ENCODE measurements at places on chromosomes 5 and 9. TPM values are rescaled to one million over a fixed set of nuclear protein-coding genes. Genes with fewer than 3 reads are reported as not detected.

ZFP2 gene
- 0.42 TPM for total RNA-seq

- no peaks in the 10 kb centered on the region for H3K36me3 ChIP-seq
- no peak for DNase-seq
- no peaks in the 10 kb centered on the region for H3K4me1 ChIP-seq
- no peak overlapping the region for H3K27ac ChIP-seq
- no peak overlapping the region for H3K4me3 ChIP-seq
Measured at GRCh38 chr5:758698-759053, 25.9 kb downstream of the ZDHHC11B start.

RASGEF1C gene
- total RNA-seq: 0.42 TPM

- peak within 1 kb of the TSS; percentile 98 for H3K27ac ChIP-seq
- H3K4me3 ChIP-seq: peak within 1 kb of the TSS; percentile 91
- DNase-seq: peak; percentile 93
- no peaks in the 10 kb centered on the region for H3K36me3 ChIP-seq
- H3K27me3 ChIP-seq: no peaks in the 10 kb centered on the region
Measured at GRCh38 chr9:19230355-19231125, at the start of gene DENND4C. TSS of gene DENND4C (plus strand) at chr9:19230693. CDS start at chr9:19276175, 45,482 bp downstream.

DNA sequence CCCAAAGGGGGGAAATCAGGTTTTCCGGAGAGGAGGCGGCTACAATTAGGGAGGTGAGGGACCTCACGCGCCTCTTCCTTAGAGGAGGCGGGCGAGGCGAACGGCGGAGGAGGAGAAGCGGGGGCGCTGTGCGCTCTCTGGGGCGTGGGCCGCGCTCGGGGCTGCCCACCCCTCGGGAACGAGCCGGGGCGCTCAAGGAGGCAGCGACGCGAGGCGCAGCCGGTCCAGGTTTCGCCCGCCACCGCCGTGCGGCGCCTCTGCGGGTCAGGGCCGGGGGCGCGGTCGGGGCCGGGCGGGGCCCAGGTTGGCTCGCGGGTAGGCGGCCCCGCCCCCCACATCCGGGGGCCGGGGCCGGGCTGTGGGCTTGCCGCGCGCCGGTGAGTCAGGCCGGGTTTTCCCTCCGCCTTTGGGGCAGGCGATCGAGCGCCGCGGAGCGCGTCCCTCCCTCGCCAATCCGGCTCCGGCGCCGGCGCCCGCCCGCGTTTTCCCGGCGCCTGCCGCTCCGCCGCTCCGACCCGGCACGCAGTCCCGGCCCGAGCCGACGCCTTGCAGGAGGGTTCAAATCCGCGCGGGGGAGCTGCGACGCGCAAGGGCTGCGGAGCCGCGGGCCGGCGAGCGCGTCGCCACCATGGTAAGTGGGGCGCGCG is at the start of gene N4BP3:
N4BP3 (plus strand) TSS at position 392 of the 647 bp plus-strand sequence. CDS start 6,052 bp downstream, outside the sequence.
- peak; percentile 91 for DNase-seq
- peak within 1 kb of the TSS; percentile 92 for H3K4me3 ChIP-seq

CBY3 gene
- 2.3 TPM for total RNA-seq

GRCh38 chr5:151465476-151465875 is 18.1 kb downstream of the SLC36A1 start:
- DNase-seq: no peak
- no peak overlapping the region for H3K27ac ChIP-seq
- no peaks in the 10 kb centered on the region for H3K4me1 ChIP-seq
- no peaks in the 10 kb centered on the region for H3K36me3 ChIP-seq
- no peak overlapping the region for H3K4me3 ChIP-seq

ECSCR gene
- 2.2 TPM for total RNA-seq

DNA sequence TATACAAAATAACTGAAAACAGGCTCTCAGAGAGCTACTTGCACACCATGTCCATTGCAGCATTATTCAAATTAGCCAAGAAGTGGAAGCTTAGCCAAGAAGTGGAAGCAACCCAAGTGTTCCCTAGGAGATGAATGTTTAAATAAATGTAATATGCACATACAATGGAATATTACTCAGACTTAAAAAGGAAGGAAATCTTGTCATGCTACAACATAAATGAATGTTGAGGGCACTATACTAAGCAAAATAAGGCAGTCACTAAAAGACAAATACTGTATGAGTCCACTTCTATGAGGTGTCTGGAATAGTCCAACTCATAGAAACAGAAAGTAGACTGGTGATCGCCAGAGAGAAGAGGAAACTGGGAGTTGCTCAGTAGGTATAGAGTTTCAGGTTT is 438.1 kb downstream of the MAT2B start:
- no peaks in the 10 kb centered on the region for H3K36me3 ChIP-seq
- H3K27ac ChIP-seq: no peak overlapping the region
- no peaks in the 10 kb centered on the region for H3K27me3 ChIP-seq
- H3K4me3 ChIP-seq: no peak overlapping the region
- no peak for DNase-seq
- H3K4me1 ChIP-seq: no peaks in the 10 kb centered on the region

GRCh38 chr5:67581203-67581602 is 384.6 kb upstream of the CD180 start:
- no peaks in the 10 kb centered on the region for H3K4me1 ChIP-seq
- H3K36me3 ChIP-seq: no peaks in the 10 kb centered on the region
- H3K4me3 ChIP-seq: no peak overlapping the region
- H3K27ac ChIP-seq: no peak overlapping the region
- no peak for DNase-seq

ARHGEF37 gene
- total RNA-seq: 0.12 TPM

- no peak for DNase-seq
- H3K4me3 ChIP-seq: no peak overlapping the region
- H3K27me3 ChIP-seq: no peaks in the 10 kb centered on the region
- peaks cover 2% of the 10 kb centered on the region for H3K4me1 ChIP-seq
Measured at GRCh38 chr5:67089200-67089725, 107.3 kb downstream of the CD180 start.

DNA sequence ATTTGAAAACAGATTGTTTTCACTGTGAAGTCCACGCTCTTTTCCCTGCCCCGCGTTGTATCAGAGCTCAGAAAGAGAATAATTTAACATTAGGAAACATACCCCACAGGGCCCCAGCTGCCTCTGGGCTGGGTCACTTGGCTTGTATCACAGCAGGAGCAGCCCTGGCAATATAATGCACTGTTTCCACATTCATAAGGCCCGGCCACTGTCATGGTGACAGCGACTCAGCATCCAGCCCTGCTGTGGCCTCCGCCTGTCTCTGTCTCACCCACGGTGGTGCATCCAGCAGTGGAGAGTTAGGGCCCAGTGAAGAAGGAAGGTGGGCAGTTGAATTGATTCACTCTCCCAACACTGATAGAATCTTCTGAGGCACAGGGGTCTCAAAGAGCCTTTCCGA is 188.9 kb downstream of the NSG2 start:
- no peaks in the 10 kb centered on the region for H3K27me3 ChIP-seq
- DNase-seq: no peak
- H3K4me3 ChIP-seq: no peak overlapping the region
- no peaks in the 10 kb centered on the region for H3K4me1 ChIP-seq
- H3K27ac ChIP-seq: no peak overlapping the region

ANGPTL2 gene
- total RNA-seq: 7.1 TPM

GRCh38 chr9:77926371-77926878 is 105.2 kb downstream of the GNAQ start:
- H3K36me3 ChIP-seq: no peaks in the 10 kb centered on the region
- no peak overlapping the region for H3K27ac ChIP-seq
- H3K4me1 ChIP-seq: 0 out of 2 replicates have a peak, but pooled peaks cover 4% of the 10 kb centered on the region
- no peak for DNase-seq
- no peaks in the 10 kb centered on the region for H3K27me3 ChIP-seq

DNA sequence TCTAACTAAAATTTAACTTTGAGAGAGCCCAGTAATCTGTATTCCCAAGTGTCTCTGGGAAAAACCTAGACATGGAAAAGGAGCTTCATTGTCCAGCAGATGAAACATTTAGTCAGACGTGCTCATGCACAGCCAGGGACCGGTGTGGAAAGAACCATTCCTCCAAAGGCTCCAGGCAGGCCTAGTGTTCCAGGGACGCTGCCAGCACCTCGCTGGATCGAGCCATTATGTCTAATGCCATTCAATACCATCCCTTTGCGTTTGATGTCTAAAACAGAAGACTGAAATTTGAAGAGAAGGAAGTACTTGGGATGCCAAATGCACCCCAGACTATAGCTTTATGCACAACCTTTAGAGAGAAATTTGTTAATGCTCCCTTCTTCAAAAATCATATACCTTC is 1.4 kb upstream of the CHSY3 start:
- H3K36me3 ChIP-seq: no peaks in the 10 kb centered on the region
- no peak for DNase-seq
- peaks cover 50% of the 10 kb centered on the region for H3K27me3 ChIP-seq
- H3K4me1 ChIP-seq: peaks cover 14% of the 10 kb centered on the region
- H3K27ac ChIP-seq: no peak overlapping the region

PGM5 gene
- not detected for total RNA-seq

- H3K36me3 ChIP-seq: no peaks in the 10 kb centered on the region
- H3K27ac ChIP-seq: no peak overlapping the region
- H3K27me3 ChIP-seq: no peaks in the 10 kb centered on the region
- no peaks in the 10 kb centered on the region for H3K4me1 ChIP-seq
- DNase-seq: no peak
Measured at GRCh38 chr5:160903076-160903475, 51.1 kb upstream of the ATP10B start.

DNA sequence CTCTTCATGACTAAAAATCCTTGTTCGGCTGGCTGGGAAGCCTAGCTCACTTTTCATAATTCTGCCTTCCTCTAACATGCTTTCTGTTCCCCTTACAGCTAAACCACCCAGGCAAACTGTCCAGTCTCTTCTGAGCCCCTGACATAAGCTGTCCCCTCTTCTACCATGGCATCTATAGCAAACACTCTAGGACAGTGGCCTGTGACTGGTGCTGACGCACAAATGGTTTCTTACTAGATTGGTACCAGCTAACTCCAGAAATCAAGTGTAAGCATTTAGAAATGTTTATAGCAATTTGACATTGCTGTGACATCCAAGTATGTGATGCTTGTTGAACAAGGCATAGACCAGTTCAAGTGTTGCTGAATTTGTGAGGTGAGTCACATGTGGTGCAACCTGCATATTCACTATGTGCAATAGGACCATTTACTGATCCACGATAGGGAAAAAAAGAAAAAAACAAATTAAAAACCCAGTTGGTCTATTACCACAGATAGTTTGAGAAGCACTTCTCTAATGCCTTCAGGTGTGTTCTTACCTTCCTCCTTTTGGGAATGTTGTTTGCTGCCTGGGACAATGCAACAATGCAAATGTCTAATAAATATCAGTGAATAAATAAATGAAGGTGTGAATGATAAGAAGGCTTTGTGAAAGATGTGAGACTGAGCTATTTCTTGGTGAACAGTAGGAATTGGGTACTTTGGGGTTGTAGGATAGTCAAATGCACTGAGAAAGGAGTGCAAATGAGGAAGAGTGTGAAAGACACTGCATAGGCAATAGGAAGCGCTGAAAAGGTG is 22.4 kb downstream of the ELOVL7 start:
- H3K27me3 ChIP-seq: no peaks in the 10 kb centered on the region
- no peak overlapping the region for H3K4me3 ChIP-seq
- no peaks in the 10 kb centered on the region for H3K4me1 ChIP-seq

- no peaks in the 10 kb centered on the region for H3K27me3 ChIP-seq
- H3K4me3 ChIP-seq: no peak overlapping the region
- H3K36me3 ChIP-seq: peaks cover 7% of the 10 kb centered on the region
- H3K4me1 ChIP-seq: no peaks in the 10 kb centered on the region
Measured at GRCh38 chr9:128840524-128840923, 10.9 kb upstream of the SPOUT1 start.

GRCh38 chr5:11012295-11012694 is 251.3 kb upstream of the DAP start:
- no peak overlapping the region for H3K4me3 ChIP-seq
- H3K36me3 ChIP-seq: no peaks in the 10 kb centered on the region
- no peak overlapping the region for H3K27ac ChIP-seq
- DNase-seq: no peak
- no peaks in the 10 kb centered on the region for H3K27me3 ChIP-seq

DNA sequence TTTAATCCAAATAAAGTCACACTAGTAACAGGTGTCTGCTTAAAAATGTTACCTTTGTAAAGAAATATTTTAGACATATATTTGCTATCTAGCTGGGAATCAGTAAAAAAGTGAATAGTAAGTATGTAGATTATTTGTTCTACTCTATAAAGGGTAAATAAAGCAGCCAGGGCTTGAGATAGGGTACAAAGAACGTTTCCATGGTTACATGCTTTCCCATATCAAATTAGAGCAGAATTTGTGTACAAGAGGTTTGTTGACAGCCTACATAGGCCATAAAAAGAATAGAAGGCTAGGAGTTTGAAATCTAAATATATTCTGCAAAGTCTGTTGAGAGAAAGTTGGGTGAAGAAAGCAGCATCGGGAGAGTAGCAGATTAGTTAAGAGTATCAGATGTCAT is 160.9 kb upstream of the POU5F2 start:
- H3K27ac ChIP-seq: no peak overlapping the region
- H3K27me3 ChIP-seq: no peaks in the 10 kb centered on the region
- no peaks in the 10 kb centered on the region for H3K36me3 ChIP-seq

DNA sequence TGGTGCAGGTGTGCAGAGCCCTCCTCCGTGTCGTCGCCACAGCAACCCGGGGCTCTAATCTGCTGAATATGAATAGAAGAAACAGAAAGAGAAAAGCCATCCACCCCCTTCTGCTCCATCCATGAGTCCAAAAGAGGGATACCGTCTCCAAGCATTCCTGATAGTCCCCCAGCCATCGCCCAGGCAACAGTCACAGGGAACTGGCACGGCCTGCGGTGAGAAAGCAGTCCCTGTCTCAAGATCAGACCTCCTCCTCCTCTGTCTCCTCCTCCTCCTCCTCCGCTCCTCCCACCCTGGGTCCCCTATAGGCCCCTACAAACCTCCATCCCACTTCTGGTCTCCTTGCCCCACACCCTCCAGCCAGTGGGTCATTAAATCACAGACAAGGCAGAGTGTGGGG is 308.1 kb upstream of the MPDZ start:
- no peak overlapping the region for H3K4me3 ChIP-seq
- no peaks in the 10 kb centered on the region for H3K27me3 ChIP-seq
- no peak overlapping the region for H3K27ac ChIP-seq
- peaks cover 45% of the 10 kb centered on the region for H3K4me1 ChIP-seq

PLCXD3 gene
- not detected for total RNA-seq

IRX1 gene
- total RNA-seq: 1.8 TPM

PCDHB4 gene
- 2.7 TPM for total RNA-seq

GRCh38 chr5:33491941-33492340 is 51.2 kb downstream of the TARS1 start:
- H3K4me1 ChIP-seq: peaks cover 6% of the 10 kb centered on the region
- no peaks in the 10 kb centered on the region for H3K27me3 ChIP-seq
- H3K27ac ChIP-seq: no peak overlapping the region

ROR2 gene
- 15.5 TPM for total RNA-seq

MAMDC2 gene
- 13.7 TPM for total RNA-seq

SAPCD2 gene
- 60.3 TPM for total RNA-seq

- H3K4me3 ChIP-seq: no peak overlapping the region
- no peak overlapping the region for H3K27ac ChIP-seq
- H3K27me3 ChIP-seq: no peaks in the 10 kb centered on the region
- no peaks in the 10 kb centered on the region for H3K4me1 ChIP-seq
Measured at GRCh38 chr5:113340537-113340936, 94.3 kb downstream of the TSSK1B start.

GLRA1 gene
- not detected for total RNA-seq
